ENCODE measurements at places on chromosomes 1 and 21. TPM values are rescaled to one million over a fixed set of nuclear protein-coding genes. Genes with fewer than 3 reads are reported as not detected.

- no peak for DNase-seq
- H3K27me3 ChIP-seq = peaks cover 3% of the 10 kb centered on the region
- H3K27ac ChIP-seq = no peak overlapping the region
Observed at GRCh38 chr1:47399846-47400155, 16.3 kb upstream of the FOXE3 start.

- no peak for DNase-seq
- no peaks in the 10 kb centered on the region for H3K27me3 ChIP-seq
- no peaks in the 10 kb centered on the region for H3K4me1 ChIP-seq
- H3K27ac ChIP-seq = no peak overlapping the region
- no peaks in the 10 kb centered on the region for H3K36me3 ChIP-seq
Observed at GRCh38 chr21:14686466-14687267, 140.6 kb upstream of the SAMSN1 start.

- H3K4me3 ChIP-seq = no peak overlapping the region
- no peaks in the 10 kb centered on the region for H3K36me3 ChIP-seq
- H3K27me3 ChIP-seq = no peaks in the 10 kb centered on the region
- H3K4me1 ChIP-seq = peaks cover 22% of the 10 kb centered on the region
- no peak for DNase-seq
- H3K27ac ChIP-seq = peak overlapping the region; percentile 61
Observed at GRCh38 chr1:224497714-224498573, 63.3 kb upstream of the WDR26 start.

DNA sequence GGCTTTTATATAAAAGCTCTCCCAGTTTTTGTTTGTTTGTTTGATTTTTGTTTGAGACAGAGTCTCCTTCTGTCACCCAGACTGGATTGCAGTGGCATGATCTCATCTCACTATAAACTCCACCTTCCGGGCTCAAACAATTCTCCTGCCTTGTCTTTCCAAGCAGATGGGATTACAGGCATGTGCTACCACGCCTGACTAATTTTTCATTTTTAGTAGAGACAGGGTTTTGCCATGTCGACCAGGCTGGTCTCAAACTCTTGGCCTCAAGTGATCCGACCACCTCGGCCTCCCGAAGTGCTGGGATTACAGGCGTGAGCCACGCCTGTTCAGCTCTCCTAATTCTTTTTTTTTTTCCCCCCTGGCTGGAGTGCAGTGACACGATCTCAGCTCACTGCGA is 4.4 kb downstream of the PCAT6 start:
- no peaks in the 10 kb centered on the region for H3K27me3 ChIP-seq
- no peaks in the 10 kb centered on the region for H3K36me3 ChIP-seq
- H3K4me1 ChIP-seq = peaks cover 17% of the 10 kb centered on the region
- no peak overlapping the region for H3K4me3 ChIP-seq
- DNase-seq = no peak

DNA sequence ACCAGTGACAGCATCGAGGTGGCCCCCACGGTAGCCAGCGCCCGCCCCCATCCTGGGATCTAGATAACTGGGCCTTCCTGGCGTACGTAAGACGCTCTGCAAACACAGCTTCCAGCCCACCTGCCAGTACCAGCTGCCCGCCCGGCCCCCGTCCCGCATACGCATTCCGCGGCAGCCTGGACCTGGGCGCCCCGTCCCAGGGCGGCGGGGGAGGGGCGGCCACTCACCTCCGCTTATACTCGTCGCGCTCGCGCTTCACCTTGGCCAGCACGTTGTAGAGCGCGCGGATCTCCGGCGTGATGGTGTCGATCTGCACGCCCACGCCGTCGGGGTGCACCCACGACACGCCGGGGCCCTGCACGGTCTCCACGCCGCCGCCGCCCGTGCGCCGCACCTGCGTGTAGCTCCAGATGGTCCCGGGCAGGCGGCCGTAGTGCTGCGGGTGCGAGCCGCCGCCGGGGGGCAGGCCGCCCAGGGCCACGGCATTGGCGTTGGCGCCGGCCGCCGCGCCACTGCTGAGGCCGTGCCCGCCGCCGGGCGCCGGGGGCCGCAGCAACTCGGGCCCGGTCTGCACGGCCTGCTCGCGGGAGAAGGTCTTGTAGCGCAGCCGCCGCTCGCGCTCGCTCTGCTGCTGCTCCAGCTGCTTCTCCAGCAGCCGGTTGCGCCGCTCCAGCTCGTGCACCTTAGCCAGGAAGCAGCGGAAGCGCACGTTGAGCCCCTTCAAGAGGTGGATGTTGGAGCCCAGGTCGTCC is 859 bp downstream of the IFFO2 start:
- no peak overlapping the region for H3K27ac ChIP-seq
- DNase-seq = no peak
- H3K4me3 ChIP-seq = peak overlapping the region; percentile 55
- peaks cover 54% of the 10 kb centered on the region for H3K4me1 ChIP-seq
- H3K27me3 ChIP-seq = no peaks in the 10 kb centered on the region

- no peak for DNase-seq
- H3K27ac ChIP-seq = no peak overlapping the region
- peaks cover 15% of the 10 kb centered on the region for H3K36me3 ChIP-seq
- no peak overlapping the region for H3K4me3 ChIP-seq
- H3K27me3 ChIP-seq = no peaks in the 10 kb centered on the region
Observed at GRCh38 chr1:145757420-145757819, 38.1 kb downstream of the CD160 start.

DNA sequence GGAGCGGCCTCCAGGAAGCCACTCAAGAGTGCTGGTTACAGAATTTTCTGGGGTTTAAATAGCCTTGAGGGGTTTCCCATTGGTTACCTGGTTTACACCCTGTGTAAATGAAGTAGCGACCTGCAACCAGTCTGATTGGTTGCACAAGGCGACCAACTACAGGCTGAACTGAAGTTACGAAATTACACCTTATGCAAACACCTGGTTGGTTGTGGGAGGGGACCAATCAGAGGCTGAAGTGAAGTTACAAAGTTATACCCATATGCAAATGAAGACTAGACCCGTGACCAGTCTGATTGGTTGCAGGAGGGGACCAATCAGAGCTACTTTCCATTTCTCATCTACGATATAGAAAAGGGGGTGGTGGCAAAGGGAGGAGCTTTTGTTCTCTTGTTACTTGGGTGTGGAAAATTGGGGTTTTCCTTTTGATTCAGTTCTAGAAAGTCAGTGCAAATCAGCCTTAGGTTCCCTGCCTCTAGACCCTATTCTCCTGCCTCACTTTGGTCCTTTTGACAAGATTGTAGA is 22.2 kb upstream of the C1orf174 start:
- no peaks in the 10 kb centered on the region for H3K36me3 ChIP-seq
- no peak overlapping the region for H3K27ac ChIP-seq
- DNase-seq = no peak

DNA sequence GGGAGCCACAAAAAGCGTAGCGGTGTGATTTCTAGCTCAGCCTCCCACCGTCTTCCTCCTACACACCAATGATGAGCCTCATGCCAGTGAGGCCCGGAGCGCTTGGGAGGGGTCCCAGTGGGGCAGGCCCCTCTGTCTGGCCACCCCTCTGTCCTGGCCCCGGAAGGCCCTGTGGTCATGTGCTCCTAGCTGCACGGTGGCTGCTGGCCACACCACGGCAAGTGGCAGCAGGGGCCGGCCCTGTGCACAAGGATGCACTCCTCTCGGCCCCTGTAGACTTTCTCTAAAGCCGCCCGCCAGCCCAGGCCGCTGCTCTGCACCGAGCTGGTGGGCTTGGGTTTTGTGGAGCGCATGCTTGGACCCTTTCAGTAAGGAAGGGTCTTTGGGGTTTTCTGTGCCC is 53.6 kb downstream of the KCNAB2 start:
- peaks cover 82% of the 10 kb centered on the region for H3K36me3 ChIP-seq
- no peak overlapping the region for H3K27ac ChIP-seq
- no peak for DNase-seq
- H3K4me1 ChIP-seq = peaks cover 10% of the 10 kb centered on the region

GRCh38 chr1:234582186-234582585 is 27.8 kb downstream of the IRF2BP2 start:
- no peaks in the 10 kb centered on the region for H3K27me3 ChIP-seq
- peaks cover 36% of the 10 kb centered on the region for H3K4me1 ChIP-seq
- DNase-seq = no peak

- peak; percentile 89 for DNase-seq
- H3K27ac ChIP-seq = peak within 1 kb of the TSS; percentile 85
- H3K4me3 ChIP-seq = peak within 1 kb of the TSS; percentile 62
- no peaks in the 10 kb centered on the region for H3K27me3 ChIP-seq
Observed at GRCh38 chr1:167721617-167722151, at the start of gene MPZL1. TSS of gene MPZL1 (plus strand) at chr1:167721982. CDS start at chr1:167722152, 170 bp downstream.

DNA sequence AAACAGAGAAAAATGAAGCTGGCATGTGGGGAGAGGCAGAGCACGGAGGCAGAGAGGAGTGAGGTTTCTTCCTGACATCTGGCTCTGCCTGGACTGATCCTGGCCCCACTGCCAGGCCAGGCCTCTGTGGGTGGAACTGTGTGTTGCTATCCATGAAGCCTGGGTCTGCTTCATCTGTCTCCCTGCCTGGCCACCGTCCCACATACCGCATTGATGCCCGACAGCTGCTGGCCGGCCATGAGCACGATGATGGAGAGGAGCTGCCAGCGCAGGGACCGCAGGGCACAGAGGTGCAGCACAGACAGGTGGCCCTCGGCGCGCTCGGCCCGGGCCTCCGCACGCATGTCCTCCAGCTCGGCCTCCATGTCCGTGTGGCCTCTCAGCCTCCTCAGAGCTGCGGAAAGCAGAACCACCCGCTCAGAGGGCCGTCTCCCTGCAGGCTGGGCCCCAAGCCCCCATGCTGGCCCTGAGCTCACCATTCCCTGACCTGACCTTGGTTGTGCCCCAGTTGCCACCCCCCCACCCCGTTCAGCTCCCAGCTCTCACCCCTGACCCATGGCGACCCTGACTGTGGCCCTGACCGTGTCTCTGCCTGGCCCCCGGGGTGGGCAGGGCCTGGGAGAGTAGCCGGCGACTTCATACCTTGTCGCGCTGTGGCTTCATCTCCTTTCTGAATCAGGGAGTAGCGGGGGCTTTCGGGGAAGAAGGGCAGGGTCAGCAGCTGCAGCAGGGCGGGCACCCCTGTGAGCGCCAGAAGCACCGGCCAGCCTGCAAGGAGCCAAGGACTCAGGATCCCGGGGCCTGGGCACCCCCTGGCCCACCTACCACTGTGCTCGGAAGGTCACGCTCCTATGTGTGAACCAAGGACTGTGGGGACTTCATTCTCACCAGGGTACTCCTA is 11.5 kb downstream of the SLC2A7 start:
- H3K4me3 ChIP-seq = no peak overlapping the region
- DNase-seq = no peak
- H3K27ac ChIP-seq = no peak overlapping the region
- H3K36me3 ChIP-seq = no peaks in the 10 kb centered on the region
- peaks cover 18% of the 10 kb centered on the region for H3K4me1 ChIP-seq

DNA sequence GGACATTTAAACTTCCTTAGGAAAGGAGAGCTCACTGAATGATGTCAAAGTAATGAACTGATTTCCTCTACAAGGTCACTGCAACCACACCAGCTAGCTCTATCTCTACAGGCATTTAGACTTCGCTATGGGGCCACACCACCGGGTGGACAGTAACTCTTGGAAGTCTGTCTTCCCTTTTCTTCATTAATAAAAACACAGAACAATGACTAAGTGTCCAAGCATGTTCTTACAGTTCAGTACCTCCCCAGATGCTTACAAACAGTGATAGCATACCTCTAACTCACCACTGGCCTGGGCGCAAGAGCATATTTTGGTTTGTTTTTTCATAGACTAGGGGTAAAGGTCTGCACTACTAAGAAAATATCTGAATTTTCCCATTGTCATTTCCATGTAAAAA is 54.6 kb downstream of the SIM2 start:
- peaks cover under 1% of the 10 kb centered on the region for H3K27me3 ChIP-seq
- H3K36me3 ChIP-seq = peaks cover 11% of the 10 kb centered on the region

DNA sequence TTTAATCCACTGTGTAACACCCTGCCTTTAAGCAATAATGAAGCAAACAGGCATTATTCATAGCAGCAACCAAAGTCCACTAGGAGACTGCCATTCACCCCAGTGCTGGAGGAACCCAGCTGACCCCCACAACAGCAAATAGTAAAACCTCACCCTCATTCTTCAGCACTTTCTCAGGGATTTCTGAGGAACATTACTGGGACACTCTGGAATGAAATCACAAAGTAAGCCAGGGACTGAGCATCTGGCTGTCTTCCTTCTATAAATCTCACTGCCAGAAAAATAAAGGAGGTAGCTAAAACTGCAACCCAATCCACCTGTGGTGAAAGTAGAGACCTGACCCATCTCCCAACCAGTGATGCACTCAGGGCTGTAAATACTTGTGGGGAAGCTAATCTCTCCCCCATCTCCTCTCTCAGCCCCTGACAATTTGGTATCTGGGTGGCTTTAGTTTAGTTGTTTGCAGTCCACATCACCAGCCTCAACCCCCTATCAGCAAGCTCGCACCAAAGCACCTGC is 47.1 kb downstream of the COL6A1 start:
- H3K27ac ChIP-seq = no peak overlapping the region
- DNase-seq = no peak
- no peaks in the 10 kb centered on the region for H3K4me1 ChIP-seq
- H3K36me3 ChIP-seq = no peaks in the 10 kb centered on the region

- no peak for DNase-seq
- no peaks in the 10 kb centered on the region for H3K27me3 ChIP-seq
- H3K4me1 ChIP-seq = peaks cover 7% of the 10 kb centered on the region
- no peak overlapping the region for H3K4me3 ChIP-seq
- H3K27ac ChIP-seq = no peak overlapping the region
- no peaks in the 10 kb centered on the region for H3K36me3 ChIP-seq
Observed at GRCh38 chr1:85450832-85451231, 14.1 kb downstream of the DDAH1 start.

DNA sequence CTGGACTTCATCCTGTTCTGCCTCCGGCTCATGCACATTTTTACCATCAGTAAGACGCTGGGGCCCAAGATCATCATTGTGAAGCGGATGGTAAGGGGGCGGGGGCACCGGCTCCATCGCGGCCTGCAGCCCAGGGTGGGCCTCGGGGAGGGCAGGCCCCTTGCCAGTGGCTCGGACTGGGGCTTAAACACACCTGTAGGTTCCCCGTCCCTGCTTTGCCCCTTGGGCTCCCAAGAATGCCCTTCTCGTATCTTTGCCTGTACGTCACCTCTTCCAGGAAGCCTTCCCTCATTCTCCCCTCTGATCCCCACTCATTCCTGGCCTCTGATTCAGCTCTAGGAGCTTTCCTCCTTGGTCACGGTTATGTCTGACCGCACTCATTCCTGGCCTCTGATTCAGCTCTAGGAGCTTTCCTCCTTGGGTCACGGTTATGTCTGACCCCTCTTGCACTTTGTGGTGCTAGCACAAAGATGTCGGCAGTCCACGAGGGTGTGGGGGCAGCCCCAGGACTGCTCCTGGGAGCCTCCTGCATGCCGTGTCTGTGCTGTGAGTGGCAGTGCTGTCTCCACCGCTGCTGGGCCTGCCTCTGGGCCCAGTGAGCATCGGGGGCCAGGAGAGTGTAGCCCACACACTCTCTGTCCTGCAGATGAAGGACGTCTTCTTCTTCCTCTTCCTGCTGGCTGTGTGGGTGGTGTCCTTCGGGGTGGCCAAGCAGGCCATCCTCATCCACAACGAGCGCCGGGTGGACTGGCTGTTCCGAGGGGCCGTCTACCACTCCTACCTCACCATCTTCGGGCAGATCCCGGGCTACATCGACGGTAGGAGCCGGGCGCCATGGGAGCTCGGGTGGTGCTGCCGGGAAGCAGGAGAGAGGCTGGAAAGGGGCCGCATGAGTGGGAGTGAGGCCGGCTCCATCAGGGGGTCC is 49.1 kb upstream of the LRRC3 start:
- H3K4me3 ChIP-seq = no peak overlapping the region
- no peak for DNase-seq
- peaks cover 39% of the 10 kb centered on the region for H3K36me3 ChIP-seq
- H3K27ac ChIP-seq = no peak overlapping the region

The IFI44L gene
- polyA plus RNA-seq = 19.6 TPM

The MTF1 gene
- polyA plus RNA-seq = 7.6 TPM

The TAS1R1 gene
- 0.24 TPM for polyA plus RNA-seq

The HCRTR1 gene
- 4.2 TPM for polyA plus RNA-seq

The IVNS1ABP gene
- polyA plus RNA-seq = 95.1 TPM

The C1orf105 gene
- polyA plus RNA-seq = not detected

The HOOK1 gene
- polyA plus RNA-seq = 6.5 TPM

The GRIK1 gene
- 35.0 TPM for polyA plus RNA-seq

The FALEC gene
- polyA plus RNA-seq = 1.4 TPM

The SLC1A7 gene
- 0.11 TPM for polyA plus RNA-seq

The NDUFV3 gene
- polyA plus RNA-seq = 38.2 TPM

The CLCA4 gene
- polyA plus RNA-seq = 0.11 TPM

Data from spinal cord (tissue), 10 donors.